ENCODE measurements at places on chromosomes 6 and 20.
A peak's percentile ranks its signal among the peaks of the same experiment; 100 is the strongest.

- no peak for DNase-seq
These were observed 97.3 kb downstream of the RCAN2 start for GRCh38 chr6:46393940-46394337.

GRCh38 chr6:40852779-40853373 is 186.1 kb downstream of the UNC5CL start:
- peak; percentile 7 for DNase-seq

DNA sequence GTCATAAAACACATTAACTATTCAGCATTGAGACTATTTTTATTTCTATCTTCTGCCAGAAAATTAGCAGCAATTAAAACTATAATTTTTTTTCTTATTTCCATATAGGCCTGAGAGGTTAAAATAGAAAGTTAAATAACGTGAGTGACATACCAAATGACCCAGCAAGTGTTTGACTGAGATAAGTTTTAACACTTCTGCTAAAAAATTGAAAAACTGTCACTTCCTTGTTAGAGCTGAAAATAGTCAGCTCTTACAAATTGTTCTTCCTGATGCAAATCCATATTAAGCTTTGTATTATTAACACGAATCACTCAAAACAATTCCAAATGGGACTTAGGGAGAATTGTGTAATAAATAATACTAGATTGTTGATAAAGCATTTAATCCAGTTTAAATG is 26.5 kb upstream of the STX11 start:
- no peak for DNase-seq

- DNase-seq = no peak
These were observed 132.4 kb downstream of the CFAP61 start for GRCh38 chr20:20184706-20185105.

DNA sequence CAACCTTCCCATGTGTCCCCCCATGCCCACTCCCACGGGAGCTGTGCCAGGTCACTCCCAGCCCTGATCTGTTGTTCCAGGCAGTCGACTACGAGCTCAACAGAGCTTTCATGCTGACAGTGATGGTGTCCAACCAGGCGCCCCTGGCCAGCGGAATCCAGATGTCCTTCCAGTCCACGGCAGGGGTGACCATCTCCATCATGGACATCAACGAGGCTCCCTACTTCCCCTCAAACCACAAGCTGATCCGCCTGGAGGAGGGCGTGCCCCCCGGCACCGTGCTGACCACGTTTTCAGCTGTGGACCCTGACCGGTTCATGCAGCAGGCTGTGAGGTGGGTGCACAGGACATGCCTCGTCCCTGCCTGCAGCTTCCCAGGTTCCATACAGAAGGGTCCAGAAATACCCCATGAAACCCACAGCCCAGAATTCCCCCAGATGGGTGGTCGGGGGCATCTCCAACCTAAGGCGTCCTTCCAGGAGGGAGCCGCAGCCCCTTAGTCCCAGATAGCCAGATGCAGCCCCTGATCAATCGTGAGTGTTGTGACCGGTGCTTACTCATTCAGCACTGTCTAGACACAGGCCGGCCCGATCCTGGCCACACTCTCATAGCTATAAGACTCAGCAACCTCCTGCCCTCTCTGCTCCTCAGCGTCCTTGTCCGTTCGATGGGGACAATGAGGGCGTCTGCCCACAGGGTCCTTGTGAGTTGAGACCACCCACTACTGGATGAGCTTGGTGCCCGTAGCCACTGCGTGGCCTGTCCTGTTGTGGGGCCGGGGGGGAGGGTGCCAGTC is 142.1 kb downstream of the TAF4 start:
- DNase-seq = no peak

DNA sequence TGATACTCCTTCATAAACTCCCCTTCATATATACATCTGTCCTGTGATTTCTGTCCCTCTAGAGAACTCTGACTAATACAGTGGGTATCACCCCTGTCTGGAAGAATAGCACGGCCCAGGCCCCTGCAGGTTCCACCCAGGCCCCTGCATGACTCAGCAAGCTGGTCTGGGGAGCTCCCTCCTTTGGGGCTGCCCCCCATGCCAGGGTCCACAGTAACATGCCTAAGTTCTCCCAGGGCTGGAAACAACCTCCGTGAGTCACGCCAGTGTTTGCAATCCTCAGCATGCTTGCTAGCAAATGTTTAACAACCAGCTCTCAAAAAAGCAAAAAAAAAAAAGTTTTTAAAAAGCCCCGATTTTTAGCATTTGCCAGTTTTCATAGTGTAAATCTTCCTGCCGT is 134.3 kb upstream of the CDH4 start:
- no peak for DNase-seq

Data from NCI-H526 (cell line).